ENCODE measurements at places on chromosomes 3 and 15. TPM values are rescaled to one million over a fixed set of nuclear protein-coding genes. Genes with fewer than 3 reads are reported as not detected.
A peak's percentile ranks its signal among the peaks of the same experiment; 100 is the strongest.

- no peak for DNase-seq
Observed at GRCh38 chr3:60023189-60023588, 973.4 kb upstream of the CFAP20DC start.

DNA sequence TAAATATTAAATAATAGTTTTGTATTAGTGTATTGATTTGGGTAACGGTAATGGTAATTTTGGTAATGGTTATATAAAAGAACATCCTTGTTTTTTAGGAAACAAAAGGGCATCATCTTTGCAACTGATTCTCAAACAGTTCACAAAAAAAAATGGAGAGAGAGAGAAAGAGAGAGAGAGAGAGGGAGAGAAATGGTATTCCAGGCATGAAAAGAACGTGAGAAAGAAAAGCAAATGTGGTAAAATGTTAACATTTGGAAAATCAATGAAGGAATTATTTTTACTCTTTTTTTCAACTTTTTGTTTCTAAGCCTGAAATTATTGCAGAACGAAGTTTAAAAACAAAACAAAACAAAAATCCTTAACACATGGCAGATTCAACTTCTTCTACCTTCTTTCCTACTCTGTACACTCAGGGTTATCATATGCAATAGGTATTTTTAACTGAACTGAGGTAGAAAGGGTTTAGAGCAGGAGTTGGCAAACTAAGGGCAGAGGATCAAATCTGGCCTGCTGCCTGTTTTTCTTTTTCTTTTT lies 2.2 kb upstream of the GLB1 start:
- no peak for DNase-seq

- DNase-seq, result no peak
Observed at GRCh38 chr3:23739536-23739935, 66.2 kb upstream of the UBE2E1 start.

GRCh38 chr3:42488687-42489086 lies 13.8 kb upstream of the VIPR1 start:
- no peak for DNase-seq

- no peak for DNase-seq
Observed at GRCh38 chr3:30355622-30356021, 250.8 kb upstream of the TGFBR2 start.

GRCh38 chr3:44903314-44903713 lies 28.9 kb downstream of the TGM4 start:
- DNase-seq, result no peak

DNA sequence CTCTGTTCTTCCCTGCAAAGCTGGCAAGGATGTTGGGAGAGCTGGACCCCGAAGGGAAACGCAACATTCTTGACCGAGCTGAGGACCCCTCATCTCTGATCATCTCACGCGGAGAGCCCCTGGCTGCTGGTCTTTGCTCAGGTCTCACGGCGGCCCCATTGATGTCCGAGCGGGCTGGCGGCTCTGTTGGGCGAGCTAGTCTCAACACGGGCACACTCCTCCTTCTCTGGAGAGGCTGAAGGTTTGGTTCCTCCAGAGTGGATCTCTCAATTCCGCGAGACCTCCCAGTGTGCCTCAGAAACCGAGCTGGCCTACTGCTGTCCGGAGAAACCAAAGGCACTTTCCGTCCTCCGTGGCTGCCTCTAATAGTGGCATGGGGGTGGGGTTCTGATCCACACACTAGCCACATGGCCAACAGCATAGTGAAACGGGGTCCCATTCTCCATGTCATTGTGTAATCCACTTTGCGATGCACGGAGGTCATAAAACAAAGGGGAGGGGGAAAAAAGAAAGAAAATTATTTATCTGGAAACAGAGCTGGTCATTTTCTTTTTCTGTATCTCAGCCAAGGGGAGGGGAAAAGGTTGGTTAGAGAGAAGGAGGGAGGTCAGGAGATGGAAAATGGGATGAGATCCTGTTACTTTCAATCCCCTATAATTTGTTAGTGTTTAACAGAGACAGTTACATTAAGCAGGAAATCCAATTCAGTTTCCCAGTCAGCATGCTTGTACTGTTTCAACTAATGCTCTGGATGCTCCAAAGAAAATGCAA lies 1.3 kb downstream of the CCDC80 start:
- DNase-seq, result no peak

- DNase-seq, result no peak
Observed at GRCh38 chr15:92803536-92803851, 96.6 kb upstream of the CHD2 start.

GRCh38 chr15:73936181-73936580 lies 9.9 kb downstream of the LOXL1 start:
- DNase-seq, result peak; percentile 40

DNA sequence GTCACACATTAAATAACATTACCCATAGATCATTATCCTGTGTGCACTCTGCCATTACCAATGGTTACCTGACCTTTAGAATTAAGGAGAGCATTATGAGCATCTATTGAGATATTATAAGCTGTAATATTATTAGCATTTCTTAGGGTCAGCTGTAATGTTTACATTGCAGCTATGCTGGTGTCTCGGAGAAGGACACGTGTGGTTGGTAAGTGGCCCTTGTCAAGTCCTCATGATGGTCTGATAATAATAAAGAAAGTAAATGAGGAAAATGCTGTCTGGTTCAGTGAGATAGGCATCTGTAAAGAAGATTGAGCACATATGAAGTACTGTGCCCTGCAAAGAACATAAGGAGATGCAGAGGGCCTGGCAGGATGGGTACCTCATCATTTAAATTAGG lies 71.7 kb upstream of the ARL6 start:
- no peak for DNase-seq

DNA sequence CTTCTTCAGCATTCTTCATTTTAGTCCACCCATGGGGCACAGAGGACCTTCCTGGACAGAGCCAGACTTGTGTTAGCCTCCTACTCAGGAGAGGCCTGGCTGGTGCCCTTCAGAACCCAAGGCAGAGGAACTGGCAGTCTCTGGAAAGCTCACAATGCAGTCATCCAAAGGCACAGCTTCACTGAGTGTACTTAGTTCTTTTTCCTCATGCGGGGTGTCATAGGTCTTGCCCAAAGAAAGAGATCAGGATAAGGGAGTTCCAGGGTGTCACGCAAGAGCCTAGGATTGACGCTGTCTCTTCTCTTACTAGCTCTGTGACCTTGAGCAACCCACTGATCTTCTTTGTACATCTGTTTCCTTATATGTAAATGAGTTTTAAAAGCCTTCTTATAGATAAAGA lies 58.7 kb downstream of the CD200 start:
- no peak for DNase-seq

DNA sequence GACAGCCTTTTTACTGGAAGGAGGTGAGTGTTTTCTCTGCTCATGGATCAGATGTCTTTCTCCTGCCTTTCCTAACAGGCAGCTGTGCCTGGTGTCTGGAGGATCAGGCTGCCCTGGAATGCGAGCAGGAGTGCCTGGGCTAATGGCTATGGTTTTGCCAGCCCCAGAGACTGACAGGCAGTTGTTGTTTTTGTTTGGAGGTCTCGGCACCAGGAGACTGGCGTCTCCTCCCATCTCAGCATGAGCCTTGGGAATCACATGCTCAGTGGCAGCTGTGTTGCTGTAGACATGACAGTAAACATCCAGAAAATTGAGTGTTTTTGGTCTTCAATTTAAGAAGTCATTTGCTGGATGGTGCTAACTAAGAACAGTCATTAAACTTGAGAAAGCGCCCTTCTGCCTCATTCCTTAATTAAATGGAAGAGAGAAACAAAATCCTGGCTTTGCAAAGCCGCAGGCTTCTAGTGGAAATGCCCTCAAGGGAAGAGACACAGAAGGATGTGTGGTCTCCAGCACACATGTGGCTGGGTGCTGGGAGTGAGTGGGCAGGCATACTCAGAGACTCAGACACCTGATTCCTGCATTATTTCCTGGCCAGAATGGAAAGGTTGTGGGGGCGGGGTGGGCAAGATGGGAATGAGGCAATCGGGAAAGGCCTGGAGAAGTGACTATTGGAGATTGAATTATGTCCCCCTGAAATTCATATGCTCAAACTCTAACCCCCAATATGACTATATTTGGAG lies 97.0 kb upstream of the NMNAT3 start:
- DNase-seq, result no peak

GRCh38 chr3:78455712-78456433 lies 1311.9 kb downstream of the ROBO1 start:
- no peak for DNase-seq

GRCh38 chr3:138854204-138854603 lies 19.5 kb upstream of the PIK3CB start:
- DNase-seq, result no peak

- no peak for DNase-seq
Observed at GRCh38 chr15:34783431-34783830, 11.9 kb downstream of the ACTC1 start.

DNA sequence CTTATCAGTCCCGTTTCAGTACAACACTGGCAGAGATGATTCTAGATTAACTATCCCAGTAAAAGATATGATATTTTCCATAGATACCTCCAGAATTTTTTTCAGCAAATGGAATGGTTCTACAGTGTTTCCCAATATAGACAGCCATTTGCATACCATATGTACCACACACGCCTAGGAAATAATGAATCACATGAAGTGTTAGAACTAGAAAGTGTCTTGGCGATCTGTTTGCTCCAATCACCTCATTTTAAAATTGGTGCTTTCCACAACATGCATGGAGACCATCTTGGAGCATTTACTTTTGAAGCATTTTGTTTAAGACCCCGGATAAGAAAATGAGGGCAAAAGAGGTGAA lies 2.0 kb downstream of the C2CD4A start:
- DNase-seq, result peak; percentile 24

- no peak for DNase-seq
Observed at GRCh38 chr15:101135532-101136166, 116.2 kb downstream of the CHSY1 start.

GRCh38 chr15:73889053-73889761 lies 15.8 kb downstream of the TBC1D21 start:
- no peak for DNase-seq

GRCh38 chr3:83218383-83219200 lies 1457.1 kb upstream of the GBE1 start:
- no peak for DNase-seq

DNA sequence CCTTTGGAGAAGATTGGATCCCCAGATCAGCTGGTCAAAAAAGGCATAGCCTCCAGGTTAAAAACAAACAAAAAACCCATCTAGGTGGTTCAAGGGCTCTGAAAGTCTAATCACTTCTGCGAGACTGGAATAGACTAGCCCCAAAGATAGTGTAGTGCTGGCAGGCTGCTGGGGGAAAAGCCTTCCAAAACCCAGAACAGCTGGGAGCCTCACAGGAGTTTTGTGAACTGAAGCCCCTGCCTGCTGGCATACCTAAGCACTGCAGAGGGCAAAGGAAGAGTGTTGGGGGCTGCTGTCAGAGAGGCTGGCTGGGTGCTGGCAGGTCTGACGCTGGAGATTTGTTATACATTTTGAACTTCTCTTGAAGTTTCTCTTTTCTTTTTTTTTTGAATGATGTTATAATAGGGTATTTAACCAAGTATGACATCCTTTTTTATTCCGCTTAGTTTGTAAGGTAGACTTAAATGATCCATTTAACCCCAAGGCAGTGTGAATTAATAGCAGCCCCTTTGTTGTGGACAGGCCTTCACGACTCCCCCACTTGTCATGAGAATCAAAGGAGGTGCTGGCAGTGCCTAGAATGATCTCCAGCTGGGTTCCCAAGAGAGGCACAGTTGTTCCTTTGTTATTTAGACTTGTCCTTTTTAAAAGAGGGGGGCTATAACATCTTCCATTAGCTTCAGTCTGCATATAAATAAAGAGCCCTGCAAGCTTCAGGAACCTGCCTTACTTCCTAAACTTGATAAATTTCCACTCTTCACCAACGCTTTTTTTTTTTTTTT lies 53.9 kb downstream of the CRTC3 start:
- DNase-seq, result no peak

- DNase-seq, result peak; percentile 63
Observed at GRCh38 chr3:171813897-171814460, 3.7 kb upstream of the PLD1 start.

DNA sequence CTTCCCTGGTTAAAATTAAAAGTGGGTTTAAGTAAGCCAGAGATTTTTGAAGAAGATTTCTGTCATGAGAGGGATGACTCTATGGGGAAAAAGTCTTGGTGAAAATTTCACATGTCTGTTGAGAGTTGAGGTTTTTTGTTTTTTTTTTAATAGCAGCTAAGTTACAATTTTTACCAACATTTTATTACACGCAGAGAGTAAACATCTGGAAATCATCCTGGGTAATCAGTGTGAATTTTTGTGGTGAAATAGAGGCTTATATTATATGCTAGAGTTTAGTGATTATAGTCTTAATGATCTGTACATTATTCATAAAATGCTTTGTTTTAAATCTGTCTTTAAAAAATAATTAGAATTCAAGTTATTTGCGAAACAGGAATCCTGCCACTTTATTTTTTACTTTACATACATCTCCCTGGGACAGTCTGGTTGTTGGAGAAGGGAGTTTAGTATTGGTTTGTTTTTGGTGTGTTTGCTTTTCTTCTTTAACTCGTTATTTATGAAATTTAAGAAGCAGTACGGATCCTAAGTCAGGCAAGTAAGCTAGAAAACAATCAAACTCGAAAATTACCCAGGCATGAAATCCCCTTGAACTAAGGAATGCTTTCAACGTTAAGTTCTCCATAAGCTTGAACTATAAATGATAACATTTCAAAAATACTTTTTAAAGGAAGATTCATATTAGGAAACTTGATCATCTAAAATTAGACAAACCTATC lies 143.4 kb upstream of the TSC22D2 start:
- DNase-seq, result no peak

- no peak for DNase-seq
Observed at GRCh38 chr3:180181387-180181786, 144.7 kb upstream of the PEX5L start.

- peak; percentile 3 for DNase-seq
Observed at GRCh38 chr3:113439606-113440005, 1.7 kb downstream of the CFAP44 start.

GRCh38 chr3:58575971-58576652 lies 1.1 kb downstream of the FAM107A start:
- DNase-seq, result peak; percentile 44

DNA sequence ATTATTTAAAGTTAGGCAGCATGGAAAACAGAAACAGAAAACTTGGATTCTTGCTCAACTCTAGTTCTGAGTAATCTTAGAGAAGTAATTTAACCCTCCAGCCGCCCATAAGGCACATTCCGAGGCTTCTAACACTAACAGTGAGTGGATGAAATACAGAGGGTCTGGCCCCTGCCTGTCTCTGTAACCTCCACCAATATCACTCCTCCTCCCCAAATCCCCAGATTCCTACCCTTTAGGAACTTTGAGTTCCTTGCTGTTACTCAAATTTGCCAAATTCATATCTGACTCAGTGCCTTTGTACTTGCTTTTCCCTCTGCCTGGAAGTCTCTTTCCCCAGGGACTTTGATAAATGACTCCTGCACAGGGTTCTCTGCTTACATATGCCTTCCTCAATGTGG lies 112.5 kb upstream of the TGFBR2 start:
- no peak for DNase-seq

CFAP161 gene
- 0.38 TPM for total RNA-seq

ZNF385D gene
- 4.2 TPM for total RNA-seq

CACNA2D2 gene
- total RNA-seq, result under 0.01 TPM

CCDC71 gene
- total RNA-seq, result 19.5 TPM

TRH gene
- not detected for total RNA-seq

QRICH1 gene
- total RNA-seq, result 52.0 TPM

MINDY2 gene
- total RNA-seq, result 8.7 TPM

SH3GL3 gene
- total RNA-seq, result not detected

TIMP4 gene
- total RNA-seq, result 0.51 TPM

RAB43 gene
- total RNA-seq, result 95.2 TPM

GOLGA6D gene
- total RNA-seq, result not detected

All from dermis microvascular lymphatic vessel endothelial cell (primary cell).